ENCODE measurements at places on chromosomes 5 and 9.
A peak's percentile ranks its signal among the peaks of the same experiment; 100 is the strongest.

- DNase-seq = no peak
These were observed 26.4 kb downstream of the ARHGAP26 start for GRCh38 chr5:142796492-142797109.

GRCh38 chr5:316210-317085 lies 5.1 kb upstream of the AHRR start:
- no peak for DNase-seq

- no peak for DNase-seq
These were observed 139.4 kb downstream of the DAB2IP start for GRCh38 chr9:121790841-121791240.

DNA sequence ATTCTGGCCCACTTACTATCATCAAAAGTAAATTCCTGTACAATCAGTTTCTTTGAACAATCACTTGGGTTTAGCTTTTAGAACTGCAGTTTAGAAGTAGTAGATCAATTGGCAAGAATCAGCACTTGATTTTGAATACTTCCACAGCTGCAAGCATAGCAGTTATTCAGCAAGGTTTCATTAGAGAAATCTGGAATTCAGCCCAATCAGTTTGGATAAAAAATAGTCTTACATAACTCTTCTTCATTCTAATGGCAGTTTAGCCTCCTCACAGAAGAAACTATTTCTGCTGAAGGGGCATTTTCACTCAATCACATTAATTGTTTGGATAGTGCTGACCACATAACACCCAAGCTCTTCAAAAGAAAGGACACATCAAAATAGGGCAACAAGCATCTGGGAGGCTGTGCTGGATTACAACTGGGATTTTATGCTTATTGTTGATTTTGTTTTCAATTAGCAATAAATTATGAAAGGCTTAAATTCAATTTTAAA lies 336.2 kb upstream of the PDE4D start:
- DNase-seq = no peak

DNA sequence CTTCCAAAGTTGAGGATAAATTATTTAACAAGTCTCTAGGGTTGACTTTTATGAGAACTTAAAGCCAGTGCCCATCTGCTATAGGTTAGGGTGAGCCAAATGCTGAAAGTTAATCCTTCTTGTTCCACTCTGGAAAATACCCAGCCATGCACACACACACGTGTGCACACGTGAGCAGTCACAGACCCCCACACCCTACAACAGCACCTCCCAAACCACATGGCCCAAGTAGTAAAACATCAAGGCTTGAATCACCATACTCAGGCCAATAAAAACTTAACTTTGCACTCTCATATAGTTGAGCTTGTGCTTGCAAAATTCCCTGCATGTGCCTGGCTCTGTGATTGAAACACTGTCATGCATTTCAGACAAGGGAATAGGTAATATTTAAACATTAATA lies 467.6 kb downstream of the ARHGEF28 start:
- no peak for DNase-seq

GRCh38 chr5:178462076-178462475 lies 128.1 kb downstream of the COL23A1 start:
- DNase-seq = no peak

DNA sequence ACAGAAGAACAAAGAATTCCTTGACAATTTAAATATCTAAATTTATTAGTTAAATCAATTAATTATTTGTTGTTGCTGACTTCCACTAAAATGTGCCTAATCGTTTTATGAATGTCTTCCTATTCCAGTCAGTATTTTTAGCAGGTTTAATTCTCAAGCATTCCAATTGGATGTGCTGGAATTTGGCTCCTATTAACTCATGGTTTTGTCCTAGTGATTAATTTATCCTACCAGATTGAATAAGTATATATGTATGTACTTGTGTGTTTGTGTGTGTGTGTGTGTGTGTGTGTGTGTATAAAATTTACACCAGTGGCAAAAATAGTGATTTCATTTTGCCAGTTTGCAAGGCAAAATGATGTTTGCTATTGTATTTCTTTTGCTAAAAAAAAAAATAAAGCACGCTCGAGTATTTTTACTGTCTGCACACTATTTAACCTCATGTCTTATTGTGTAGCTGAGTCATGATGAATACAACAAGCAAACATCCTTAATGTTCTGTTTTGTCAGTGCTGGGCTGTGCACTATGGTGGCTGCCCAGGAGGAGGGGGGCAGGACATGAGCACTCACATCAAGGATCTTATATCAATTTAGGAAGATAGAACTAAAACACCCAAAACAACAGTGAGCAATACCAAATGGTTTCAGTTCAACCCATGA lies 375.5 kb downstream of the PDE4D start:
- peak; percentile 22 for DNase-seq

DNA sequence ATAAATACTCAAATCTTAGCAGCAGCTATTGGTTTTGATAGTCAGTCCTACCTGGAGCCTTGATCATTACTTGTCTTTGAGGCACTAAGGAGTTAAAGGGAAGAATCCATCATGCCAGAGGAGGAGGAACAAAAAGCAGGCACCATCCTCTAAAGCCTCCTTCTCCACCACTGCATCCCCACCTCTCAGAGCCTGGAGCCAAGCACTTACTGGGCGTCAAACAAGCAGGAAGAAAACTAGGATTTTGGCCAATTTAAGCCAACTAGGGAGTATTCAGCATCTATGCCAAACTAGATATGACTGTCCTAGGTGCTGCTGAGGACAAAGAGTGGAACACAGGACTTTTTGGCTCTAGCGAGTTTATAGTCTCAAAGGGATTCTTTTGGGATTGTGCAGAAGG lies 152.5 kb downstream of the PPP2R2B start:
- no peak for DNase-seq

DNA sequence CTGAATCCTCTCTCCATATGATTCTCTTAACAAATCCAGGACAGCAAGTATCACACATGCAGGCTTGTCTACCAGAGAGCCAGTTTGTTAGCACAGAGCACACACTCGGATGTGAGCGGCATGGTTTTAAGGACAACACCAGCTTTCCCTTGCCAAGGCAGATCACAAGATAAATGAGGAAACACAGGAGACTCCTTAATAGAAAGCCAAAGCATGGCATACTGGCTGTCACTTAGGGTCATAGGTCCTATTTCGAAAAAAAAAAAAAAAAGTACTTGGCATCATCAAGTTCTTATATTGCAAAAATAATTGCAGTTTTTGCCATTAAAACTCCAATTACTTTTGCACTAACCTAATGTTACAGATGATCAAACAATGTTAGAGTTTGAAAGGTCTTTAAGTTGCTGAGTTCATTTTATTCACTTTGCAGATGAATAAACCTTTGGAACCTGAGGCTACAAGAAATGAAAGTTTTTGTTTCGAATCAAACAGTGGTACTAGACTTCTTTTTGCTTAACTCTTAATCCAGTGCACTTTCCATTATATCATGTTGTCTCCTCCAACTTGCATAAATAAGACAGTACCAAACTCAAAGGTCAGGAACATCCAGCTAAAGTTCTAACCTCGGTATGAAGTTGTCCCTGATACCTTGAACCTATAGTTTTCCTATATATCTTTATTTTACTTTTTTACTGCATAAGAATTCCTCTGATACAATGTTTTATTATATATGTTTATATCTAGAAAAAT lies 138.5 kb downstream of the MPDZ start:
- peak; percentile 14 for DNase-seq

- no peak for DNase-seq
These were observed 188.6 kb upstream of the KLF9 start for GRCh38 chr9:70603020-70603411.

DNA sequence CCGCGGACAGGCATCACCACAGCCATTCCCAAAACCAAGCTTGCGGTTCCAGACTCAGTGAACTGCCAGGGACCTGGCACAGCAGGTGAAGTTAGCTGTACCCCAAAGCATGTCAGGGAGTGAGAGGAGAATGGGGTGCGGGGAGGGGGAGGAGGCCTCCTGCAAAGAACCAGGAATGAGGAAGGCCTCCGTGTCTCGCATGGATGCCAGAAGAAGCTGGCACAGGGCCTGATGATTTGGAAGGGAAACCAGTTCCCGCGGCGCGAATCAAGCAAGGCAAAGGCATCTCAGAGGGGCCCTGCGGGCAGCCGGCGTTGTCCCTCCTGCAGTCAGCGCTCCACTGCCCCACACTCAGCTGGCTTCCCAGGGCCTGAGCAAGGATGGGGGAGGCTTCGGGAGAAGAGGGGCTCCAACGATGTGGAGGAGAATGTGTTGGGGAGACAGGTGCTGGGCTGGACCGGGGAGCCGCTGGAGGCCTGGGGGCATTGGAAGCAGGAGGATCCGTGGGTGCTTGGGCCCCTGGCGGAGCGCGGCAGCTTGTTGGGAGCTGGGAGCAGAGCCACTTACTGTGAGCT lies 14.6 kb downstream of the SLC9A3 start:
- no peak for DNase-seq

GRCh38 chr5:135013947-135014570 lies 20.0 kb downstream of the PITX1 start:
- DNase-seq = peak; percentile 73

DNA sequence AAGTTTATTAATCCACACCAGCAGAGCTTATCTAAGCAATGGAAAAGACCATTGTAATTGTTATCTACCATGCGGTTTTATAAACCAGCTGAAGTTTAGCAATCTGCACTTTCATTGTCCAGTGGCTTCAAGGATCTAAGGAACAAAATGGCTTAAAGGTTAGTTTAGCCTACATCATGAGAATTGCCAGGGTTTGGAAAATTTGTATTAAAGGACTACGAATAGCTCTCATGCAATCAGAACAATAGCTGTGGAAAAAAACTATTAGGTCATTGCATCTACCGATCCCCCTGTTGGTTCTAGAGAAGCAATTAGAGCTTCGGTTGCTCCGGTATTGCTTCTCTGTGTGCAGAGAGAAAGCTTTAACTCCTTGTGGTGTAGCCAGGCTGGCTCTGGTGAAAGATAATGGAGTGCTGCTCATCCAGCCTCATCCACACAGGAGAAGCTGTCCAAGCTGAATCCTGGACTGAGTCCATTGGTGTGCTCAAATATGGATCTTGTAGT lies 86.3 kb upstream of the SLC12A2 start:
- no peak for DNase-seq

DNA sequence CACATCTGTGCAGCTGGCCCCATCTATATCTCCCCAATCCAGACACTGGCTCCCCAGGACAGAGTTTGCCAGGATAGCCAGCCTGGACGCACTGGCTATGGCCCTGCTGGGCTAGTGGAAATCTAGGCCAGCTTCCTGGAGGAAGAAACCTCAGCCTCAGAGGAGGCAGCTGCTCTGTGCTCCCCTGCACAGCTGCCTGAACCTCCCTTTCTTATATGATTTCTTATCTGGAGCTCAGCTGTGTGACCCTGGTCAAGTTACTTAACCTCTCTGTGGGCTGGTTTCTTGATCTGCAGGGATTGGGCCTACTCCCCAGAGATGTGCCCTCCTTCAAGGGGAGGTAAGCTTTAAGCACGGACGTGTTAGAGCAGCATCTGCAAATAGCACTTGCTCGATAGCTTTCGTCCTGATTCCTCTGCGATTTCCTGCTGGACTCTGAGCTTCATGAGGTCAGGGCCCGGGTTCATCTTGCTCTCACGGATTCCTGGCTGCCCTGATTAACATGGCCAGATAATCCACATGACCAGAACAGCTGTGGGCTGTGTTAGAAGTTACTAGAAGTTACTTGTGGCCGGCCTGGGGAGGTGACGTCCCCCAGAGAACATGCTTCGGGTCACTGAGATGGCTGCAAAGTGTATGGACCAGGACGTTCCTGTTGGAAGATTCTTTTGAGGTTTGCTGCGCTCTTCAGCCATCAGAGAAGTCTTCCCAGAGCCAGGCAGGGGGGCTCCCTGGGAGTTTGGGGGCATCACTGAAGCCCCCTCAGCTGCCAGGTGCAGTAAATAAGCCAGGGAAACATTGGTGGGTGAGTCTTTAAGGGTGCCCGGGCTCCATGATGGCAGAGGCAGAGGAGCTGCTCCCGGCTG lies 14.5 kb downstream of the C9orf50 start:
- no peak for DNase-seq

GRCh38 chr5:133256276-133256675 lies 204.5 kb downstream of the HSPA4 start:
- DNase-seq = no peak

GRCh38 chr5:173515526-173515925 lies 100.9 kb downstream of the BOD1 start:
- DNase-seq = peak; percentile 96

GRCh38 chr9:14578030-14578429 lies 115.2 kb downstream of the ZDHHC21 start:
- DNase-seq = no peak

GRCh38 chr5:139236479-139236878 lies 38.3 kb upstream of the SIL1 start:
- DNase-seq = no peak

GRCh38 chr5:10352430-10353240 lies 860 bp upstream of the MARCHF6 start:
- DNase-seq = peak; percentile 80

DNA sequence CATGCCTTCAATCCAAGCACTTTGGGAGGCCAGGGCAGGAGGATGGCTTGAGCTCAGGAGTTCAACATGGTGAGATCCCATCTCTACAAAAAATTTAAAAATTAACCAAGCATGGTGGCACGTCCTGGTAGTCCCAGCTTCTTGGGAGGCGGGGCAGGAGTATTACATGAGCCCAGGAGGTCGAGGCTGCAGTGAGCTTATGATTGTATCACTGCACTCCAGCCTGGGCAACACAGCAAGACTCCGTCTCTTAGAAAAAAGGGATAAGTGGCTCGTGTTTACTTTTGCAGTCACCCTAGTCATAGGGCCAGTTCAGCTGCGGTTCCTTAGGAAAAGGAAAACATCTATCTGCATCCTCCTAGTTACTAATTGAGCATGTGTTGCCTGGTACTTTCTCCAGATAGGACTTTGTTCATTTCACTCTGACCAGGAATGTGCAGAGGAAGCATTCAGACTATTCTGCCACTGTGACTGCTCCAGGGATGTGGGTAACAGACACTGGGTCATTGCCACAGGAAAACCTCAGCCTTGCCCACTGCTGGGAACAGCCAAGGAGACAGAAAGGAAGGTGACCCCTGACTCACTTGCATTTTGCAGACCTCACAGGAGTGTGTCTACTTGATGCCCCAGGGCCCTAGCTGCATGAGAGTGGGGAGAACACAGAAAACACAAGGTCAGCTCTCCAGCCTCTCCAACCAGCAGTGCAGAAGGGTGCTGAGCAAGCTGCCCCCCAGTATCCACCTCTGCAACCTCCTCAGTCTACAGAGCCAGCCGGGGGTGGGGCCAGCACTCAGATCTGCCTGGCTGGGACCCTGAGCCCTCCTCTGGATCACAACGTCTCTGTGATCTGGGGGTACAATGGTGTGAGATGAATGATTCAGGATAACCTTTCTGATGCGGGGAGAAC lies 33.9 kb upstream of the ALDH1B1 start:
- DNase-seq = peak; percentile 17

DNA sequence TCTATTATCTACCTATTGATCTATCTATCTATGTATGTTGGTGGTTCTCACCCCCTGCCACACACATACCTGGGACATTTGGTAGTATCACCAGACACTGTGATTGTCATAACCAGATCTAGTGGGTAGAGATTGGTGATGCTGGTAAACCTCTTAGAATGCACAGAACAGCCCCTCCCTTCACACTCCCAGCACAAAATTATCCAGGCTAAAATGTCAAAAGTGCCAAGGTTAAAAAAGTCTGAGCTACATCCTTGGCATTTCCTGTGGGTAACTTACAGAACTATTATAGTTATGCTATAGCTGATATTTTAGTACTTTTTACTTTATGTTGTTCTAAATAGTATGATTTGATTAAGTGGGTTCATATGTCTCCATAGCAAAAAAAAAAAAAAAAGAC lies 151.0 kb downstream of the FER start:
- DNase-seq = no peak
